Stimulated activated CD4-positive, alpha-beta T cell treated with anti-CD3 and anti-CD28 coated beads, Interleukin-15, amount 100 ng/mL, for 1 hour (primary cell): ENCODE measurements at places on chromosomes 2 and 18.

DNA sequence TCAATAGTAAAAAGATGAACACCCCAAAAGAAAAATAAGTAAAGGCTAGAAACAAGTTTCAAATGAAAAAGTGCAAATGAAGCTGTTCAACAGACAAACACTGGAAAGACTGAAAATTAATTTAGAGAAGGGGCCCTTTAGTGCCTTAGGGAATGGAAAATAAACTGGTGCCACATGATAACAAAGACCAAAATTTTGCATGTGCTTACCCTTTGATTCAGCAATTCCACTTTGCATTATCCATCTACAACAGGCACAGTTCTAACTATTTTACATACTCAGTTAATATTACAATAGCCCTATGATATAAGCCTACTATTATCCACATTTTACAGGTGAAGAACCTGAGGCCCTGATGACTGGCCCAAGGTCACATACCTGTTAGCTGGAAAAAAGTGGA lies 183.9 kb downstream of the NBAS start:
- no peak for DNase-seq

DNA sequence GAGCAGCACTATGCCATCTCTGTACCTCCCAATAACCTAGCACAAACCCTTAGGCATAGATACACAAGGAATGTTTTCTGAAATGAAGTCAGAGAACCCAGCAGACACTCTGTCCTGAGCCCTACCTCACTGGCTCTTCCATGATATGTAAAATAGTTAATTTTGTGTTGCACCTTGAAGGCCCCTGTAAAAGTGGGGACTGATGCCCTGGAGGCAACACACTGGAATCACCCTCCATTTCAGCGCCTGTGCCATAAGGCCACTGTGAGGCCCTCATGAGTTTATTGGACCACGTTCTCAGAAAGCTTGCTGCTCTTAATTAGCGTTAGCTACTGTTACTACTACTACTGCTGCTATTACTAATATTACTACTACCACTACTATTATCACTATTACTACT lies 670.1 kb upstream of the SOX11 start:
- DNase-seq: no peak

- DNase-seq: no peak
Measured at GRCh38 chr2:218476676-218477075, 57.8 kb downstream of the VIL1 start.

- DNase-seq: no peak
Measured at GRCh38 chr18:76974386-76974785, 152.0 kb downstream of the ZNF236 start.

- DNase-seq: no peak
Measured at GRCh38 chr2:47034973-47035609, 119.5 kb upstream of the MCFD2 start.

DNA sequence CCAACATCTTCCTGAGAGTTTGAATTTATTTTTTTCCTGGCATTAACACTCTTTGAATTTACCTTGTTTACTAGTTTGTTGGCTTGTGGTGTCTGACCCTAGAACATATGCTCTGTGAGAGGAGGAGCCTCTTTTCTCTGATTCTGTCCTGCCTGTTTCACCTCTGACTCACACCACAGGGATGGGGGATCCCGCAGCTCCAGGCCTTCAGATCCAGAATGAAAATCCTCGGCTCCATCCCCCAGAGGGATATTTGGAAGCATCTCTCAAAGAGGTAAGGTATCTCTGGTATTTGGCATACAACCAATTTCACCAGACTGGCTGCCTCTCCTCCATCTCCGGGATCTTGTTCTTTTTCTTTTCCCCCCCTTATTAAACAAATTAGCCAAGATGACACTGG lies 104.7 kb downstream of the GPR39 start:
- DNase-seq: no peak
